ENCODE measurements at places on chromosomes 6 and 20.

- no peak for DNase-seq
Measured at GRCh38 chr6:1317302-1317815, 5.5 kb downstream of the FOXQ1 start.

DNA sequence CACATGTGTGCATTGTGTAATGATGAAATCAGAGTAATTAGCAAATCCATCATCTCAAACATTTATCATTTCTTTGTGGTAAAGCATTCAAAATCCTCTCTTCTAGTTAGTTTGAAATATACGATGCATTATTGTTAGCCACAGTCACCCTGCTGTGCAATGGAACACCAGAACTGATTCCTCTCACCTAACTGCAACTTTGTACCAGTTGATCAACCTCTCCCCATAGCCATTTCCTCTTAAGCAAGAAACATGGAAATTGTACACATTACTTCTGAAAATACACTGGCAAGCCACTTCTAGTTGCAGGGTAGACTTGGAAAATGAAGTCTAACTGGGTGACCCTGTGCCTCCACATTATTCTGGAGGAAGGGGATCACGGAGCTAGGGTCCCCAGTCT is 58.1 kb upstream of the ESR1 start:
- DNase-seq, result no peak

- DNase-seq, result no peak
Measured at GRCh38 chr20:34172926-34173325, 60.9 kb upstream of the EIF2S2 start.

DNA sequence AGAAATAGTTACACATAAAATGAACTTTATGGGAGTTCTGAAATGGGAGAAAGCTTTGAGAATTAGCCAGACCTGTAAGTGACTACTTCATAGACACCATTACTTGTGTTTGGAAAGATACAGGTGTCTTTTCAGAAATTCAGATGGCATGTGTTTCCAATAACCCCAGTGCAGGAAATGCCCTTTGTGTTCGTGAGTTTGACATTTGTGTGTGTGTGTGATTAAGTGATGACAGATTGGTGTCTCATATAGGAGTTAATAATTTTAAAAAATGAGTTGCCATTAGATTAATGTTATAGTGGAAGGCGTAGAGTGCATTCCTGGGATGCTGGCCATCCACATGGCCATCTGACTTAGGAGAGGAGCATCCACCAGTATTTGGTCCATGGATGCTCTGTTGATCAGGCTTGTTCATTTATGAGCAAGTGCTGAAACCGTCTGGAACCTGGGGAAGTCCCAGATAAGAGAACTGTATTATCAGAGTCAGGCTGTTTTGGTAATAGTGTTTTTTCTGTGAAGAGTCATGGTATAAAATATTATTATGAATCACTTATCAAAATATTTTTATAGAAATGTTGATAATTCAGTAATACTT is 3.1 kb downstream of the STK4 start:
- DNase-seq, result no peak

DNA sequence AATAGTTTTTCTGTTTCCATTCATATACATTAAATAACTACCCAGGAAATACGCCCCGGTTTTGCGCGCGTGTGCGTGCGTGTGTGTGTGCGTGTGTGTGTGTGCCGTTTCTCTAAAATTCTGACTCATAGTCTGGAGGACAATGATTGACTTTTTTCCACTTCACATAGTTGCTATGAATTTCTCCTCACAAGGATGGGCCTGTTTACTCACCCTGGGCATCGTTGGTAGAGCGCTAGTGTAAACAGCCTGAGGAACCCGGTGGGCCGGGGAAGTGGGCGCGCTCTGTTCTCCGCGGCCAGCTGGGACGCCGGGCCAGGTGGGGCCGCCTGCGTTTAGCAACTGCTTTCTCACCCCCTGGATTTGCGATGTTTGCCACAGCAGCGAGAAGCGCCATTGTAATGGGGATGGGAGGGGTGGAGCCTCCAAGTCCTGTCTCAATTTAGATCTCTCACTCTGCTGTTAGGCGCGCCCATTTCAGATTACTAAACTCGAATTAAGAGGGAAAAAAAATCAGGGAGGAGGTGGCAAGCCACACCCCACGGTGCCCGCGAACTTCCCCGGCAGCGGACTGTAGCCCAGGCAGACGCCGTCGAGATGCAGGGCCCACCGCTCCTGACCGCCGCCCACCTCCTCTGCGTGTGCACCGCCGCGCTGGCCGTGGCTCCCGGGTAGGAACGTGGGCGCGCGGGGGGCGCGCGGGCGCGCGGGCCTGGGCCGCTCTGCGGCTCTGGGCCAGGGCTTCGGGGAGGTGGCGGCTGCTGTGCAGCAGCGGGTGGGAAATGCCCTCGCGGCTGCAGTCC is at the start of gene CD109:
TSS of gene CD109 (plus strand) at position 585 of the 803 bp plus-strand sequence. CDS start at position 598, 13 bp downstream.
- no peak for DNase-seq

- DNase-seq, result peak; percentile 23
Measured at GRCh38 chr20:9949563-9949962, 85.2 kb upstream of the ANKEF1 start.

Measured in G401 (cell line).